Testis (tissue), 5 donors: ENCODE measurements at places on chromosomes 2 and 18. TPM values are rescaled to one million over a fixed set of nuclear protein-coding genes. Genes with fewer than 3 reads are reported as not detected.

- no peaks in the 10 kb centered on the region for H3K27me3 ChIP-seq
- no peak overlapping the region for H3K4me3 ChIP-seq
- H3K4me1 ChIP-seq: peaks cover 27% of the 10 kb centered on the region
- DNase-seq: peak; percentile 63
Observed at GRCh38 chr2:47237375-47238334, 82.5 kb upstream of the STPG4 start.

- no peak for DNase-seq
- no peaks in the 10 kb centered on the region for H3K27me3 ChIP-seq
- no peaks in the 10 kb centered on the region for H3K4me1 ChIP-seq
- H3K27ac ChIP-seq: no peak overlapping the region
- peak overlapping the region; percentile 24 for H3K4me3 ChIP-seq
Observed at GRCh38 chr2:124024561-124025170, 421 bp upstream of the CNTNAP5 start.

GRCh38 chr18:28174181-28174905 lies 2.6 kb downstream of the CDH2 start:
- peak overlapping the region; percentile 78 for H3K27ac ChIP-seq
- no peak overlapping the region for H3K4me3 ChIP-seq
- no peaks in the 10 kb centered on the region for H3K36me3 ChIP-seq
- DNase-seq: no peak

DNA sequence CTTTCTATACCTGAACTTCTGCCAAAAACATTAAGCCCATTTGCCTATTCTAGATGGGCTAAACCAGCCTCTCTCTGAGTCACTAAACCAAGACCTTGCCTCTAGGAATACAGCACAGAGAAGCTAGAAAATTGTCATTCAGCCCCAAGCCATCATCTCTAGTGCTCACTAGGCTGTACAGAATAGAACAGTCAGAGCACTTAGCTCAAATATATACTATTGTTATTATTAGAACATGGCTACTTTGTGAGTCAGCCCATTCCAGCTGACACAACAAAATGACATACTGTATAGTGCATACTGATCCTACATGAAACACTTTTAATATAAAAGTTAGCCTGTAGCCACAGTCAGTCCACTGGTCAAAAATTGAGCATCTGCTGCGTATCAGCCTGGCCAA lies 418.8 kb downstream of the NRXN1 start:
- no peak for DNase-seq
- H3K27me3 ChIP-seq: no peaks in the 10 kb centered on the region
- H3K4me3 ChIP-seq: no peak overlapping the region

GRCh38 chr2:50042771-50043170 lies 888.5 kb upstream of the FSHR start:
- no peak overlapping the region for H3K27ac ChIP-seq
- H3K4me3 ChIP-seq: no peak overlapping the region
- H3K27me3 ChIP-seq: no peaks in the 10 kb centered on the region
- no peaks in the 10 kb centered on the region for H3K36me3 ChIP-seq
- no peaks in the 10 kb centered on the region for H3K4me1 ChIP-seq

DNA sequence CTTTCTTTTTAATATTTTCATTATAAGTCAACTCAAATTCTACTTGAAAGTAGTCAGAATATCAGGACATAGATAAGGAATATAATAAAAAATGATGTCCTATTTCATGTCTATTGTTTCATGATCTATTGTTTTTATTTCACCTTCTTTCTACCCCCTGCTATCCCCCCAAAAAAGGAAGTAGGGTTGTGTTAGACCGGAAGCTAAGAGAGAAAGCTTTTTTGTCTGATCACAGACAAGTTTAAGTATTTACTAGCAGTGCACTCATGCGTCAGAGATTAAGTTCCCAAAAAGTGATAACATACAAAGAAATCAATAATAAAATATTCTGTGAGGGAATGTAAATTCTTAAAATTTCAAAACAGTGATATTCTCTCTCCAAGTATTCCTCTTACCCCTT lies 447.1 kb upstream of the CNTNAP5 start:
- DNase-seq: no peak
- H3K4me3 ChIP-seq: no peak overlapping the region
- no peak overlapping the region for H3K27ac ChIP-seq
- no peaks in the 10 kb centered on the region for H3K36me3 ChIP-seq
- H3K4me1 ChIP-seq: no peaks in the 10 kb centered on the region

DNA sequence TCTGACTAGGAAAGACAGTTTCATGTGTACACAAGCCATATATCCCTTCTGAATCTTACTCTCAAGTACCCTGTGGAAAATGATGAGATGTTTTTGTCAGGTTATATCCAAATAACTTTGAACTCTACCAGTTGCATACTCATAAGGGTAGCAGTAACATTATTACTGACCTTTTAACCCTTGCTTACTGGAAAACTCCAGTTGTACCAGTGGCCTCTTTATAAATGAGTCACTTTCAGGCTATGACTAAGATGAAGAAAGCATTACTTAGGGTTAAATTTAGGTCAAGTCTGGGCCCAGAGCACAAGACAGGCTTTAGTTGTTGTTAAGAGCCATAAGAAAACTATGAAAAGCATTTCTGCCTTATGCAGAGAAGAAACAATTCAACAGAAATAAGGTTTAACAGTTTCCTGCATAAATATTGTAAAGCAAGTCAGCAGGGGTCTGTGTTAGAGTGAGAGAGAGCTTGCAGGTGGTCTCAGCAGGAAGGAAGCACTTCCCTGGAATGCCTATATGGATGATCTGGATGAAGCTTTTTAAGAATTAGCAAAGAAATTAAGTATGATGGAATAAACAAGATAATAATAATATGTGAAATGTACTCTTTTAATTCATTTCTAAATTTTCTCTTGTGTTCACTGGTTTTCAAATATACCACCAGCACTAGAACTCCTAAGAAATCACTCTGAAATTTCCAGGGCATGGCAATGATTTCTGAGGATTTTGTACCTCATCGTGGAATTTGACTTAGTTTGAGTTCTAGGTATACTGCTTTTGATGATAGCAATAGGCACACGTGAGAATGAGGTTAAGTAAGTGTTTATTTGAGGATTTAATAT lies 126.6 kb downstream of the UBE2E3 start:
- DNase-seq: no peak
- H3K4me3 ChIP-seq: no peak overlapping the region
- no peaks in the 10 kb centered on the region for H3K4me1 ChIP-seq
- no peaks in the 10 kb centered on the region for H3K27me3 ChIP-seq
- H3K27ac ChIP-seq: no peak overlapping the region

- H3K4me3 ChIP-seq: no peak overlapping the region
- no peak overlapping the region for H3K27ac ChIP-seq
- H3K27me3 ChIP-seq: no peaks in the 10 kb centered on the region
- DNase-seq: no peak
- H3K4me1 ChIP-seq: no peaks in the 10 kb centered on the region
- no peaks in the 10 kb centered on the region for H3K36me3 ChIP-seq
Observed at GRCh38 chr2:199697469-199697868, 153.5 kb downstream of the FTCDNL1 start.

- H3K4me1 ChIP-seq: no peaks in the 10 kb centered on the region
- no peaks in the 10 kb centered on the region for H3K27me3 ChIP-seq
- no peaks in the 10 kb centered on the region for H3K36me3 ChIP-seq
Observed at GRCh38 chr2:10532638-10533101, 84.5 kb upstream of the ODC1 start.

DNA sequence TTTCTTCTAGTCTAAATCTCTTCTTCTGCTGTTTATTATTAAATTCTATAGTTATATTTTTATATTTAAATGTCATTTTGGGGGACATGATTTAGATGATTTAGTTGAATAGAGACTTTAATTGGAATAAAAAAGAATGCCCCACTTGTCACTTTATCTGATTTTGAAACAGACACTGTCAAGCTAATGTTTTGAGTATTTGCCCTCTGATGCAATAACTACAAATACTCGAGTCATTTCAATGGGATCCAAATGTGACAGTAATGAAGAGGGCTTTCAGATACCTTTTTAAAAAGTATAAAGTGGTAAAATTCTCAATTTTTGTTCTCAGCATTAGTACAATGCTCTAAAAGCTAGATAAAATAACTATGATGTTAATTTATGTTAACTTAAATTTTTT lies 257.3 kb upstream of the SESTD1 start:
- no peak for DNase-seq
- H3K36me3 ChIP-seq: no peaks in the 10 kb centered on the region
- no peaks in the 10 kb centered on the region for H3K4me1 ChIP-seq
- no peak overlapping the region for H3K4me3 ChIP-seq

DNA sequence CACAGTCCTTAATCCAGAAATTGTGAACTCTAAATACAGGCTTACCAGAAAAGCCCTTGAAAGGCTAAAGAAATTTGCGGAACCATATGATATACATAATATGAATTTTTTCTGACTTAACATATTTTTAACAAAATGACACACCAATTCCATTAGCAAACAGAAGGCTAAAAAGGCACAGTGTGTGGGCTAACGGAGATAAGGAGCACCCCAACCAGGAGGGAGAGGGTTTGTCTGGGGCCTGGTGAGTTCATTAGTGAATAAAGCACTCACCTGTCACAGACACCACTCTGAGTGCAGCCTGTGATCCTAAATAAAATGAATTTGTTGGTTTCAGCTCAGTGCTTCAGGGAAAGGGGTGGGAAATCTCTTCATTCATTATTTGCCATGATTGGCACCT lies 2.7 kb upstream of the FECH start:
- H3K4me1 ChIP-seq: peaks cover 9% of the 10 kb centered on the region
- H3K36me3 ChIP-seq: no peaks in the 10 kb centered on the region
- no peak for DNase-seq
- H3K27me3 ChIP-seq: no peaks in the 10 kb centered on the region
- no peak overlapping the region for H3K4me3 ChIP-seq
- H3K27ac ChIP-seq: no peak overlapping the region

DNA sequence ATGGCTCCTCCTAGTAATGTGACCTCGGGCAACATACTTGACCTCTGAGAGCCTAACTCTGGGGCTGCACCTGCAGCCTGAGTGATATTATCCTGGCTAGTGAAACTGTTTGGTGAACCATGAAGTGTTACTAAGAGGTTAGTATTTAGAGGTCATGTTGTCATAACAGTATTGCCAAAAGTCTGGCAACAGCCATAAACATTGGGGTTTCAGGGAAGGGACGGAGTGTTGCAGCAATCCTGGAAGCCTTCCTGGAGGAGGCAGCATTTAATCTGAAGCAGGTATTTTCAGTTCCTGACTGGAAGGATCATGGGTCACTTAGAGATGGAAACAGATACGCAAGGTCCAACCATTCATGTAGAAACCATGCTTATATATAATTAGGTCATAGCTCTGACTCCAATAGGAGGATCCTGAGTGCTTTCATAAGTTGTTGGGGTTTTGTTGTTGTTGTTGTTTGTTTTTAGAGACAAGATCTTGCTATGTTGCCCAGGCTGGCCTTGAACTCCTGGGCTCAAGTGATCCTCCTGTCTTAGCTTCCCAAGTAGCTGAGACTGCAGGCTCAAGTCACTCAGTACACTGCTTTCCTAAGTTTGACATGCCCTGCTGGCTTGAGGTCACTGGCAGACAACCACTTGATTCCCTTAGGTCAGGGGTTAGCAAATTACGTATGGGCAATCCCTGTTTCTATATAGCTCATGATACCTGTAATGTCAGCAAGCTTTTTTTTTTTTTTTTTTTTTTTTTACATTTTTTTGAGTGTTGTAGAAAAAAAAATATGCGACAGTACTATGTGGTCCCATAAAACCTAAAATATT lies 21.5 kb downstream of the GPR39 start:
- no peak overlapping the region for H3K27ac ChIP-seq
- H3K4me3 ChIP-seq: no peak overlapping the region
- H3K27me3 ChIP-seq: no peaks in the 10 kb centered on the region
- H3K36me3 ChIP-seq: no peaks in the 10 kb centered on the region
- H3K4me1 ChIP-seq: no peaks in the 10 kb centered on the region

DNA sequence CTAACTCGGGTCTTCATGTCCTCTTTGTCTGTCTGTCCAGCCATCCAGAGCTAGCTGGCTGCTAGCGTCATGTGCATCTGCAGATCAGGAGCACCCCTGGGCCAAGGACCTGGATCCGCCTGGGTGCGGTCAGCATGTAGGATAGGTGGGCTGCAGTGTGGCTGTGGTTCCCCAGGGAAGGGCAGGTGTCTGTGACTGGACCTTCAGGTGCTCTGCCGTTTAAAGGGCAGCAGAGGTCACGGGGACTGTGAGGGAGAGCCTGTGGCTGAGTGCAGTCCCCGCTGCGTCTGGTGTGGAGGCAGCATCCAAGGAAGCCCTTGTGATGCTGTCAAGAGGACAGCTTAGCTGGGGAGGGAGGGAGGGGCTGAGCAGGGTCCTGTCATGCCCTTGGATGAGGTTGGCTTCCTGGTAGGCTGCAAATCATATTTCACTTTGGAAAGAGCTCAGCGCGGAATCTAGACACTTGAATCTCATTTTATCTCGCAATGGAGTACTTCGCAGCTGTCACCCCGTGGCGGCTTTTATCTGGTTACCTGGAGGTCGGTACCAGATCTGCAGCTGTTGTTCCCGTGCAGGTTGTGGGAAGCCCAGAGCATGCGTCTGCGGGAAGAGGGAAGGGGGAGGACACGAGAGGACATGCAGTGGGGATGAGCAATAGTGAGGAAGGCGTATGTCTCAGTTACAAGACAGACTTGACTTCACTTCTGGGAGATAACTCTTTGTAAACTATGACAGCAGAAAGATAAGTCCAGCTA lies 5.9 kb upstream of the RALB start:
- DNase-seq: no peak
- H3K4me1 ChIP-seq: peaks cover 10% of the 10 kb centered on the region
- no peak overlapping the region for H3K4me3 ChIP-seq
- H3K27me3 ChIP-seq: no peaks in the 10 kb centered on the region
- no peak overlapping the region for H3K27ac ChIP-seq

DNA sequence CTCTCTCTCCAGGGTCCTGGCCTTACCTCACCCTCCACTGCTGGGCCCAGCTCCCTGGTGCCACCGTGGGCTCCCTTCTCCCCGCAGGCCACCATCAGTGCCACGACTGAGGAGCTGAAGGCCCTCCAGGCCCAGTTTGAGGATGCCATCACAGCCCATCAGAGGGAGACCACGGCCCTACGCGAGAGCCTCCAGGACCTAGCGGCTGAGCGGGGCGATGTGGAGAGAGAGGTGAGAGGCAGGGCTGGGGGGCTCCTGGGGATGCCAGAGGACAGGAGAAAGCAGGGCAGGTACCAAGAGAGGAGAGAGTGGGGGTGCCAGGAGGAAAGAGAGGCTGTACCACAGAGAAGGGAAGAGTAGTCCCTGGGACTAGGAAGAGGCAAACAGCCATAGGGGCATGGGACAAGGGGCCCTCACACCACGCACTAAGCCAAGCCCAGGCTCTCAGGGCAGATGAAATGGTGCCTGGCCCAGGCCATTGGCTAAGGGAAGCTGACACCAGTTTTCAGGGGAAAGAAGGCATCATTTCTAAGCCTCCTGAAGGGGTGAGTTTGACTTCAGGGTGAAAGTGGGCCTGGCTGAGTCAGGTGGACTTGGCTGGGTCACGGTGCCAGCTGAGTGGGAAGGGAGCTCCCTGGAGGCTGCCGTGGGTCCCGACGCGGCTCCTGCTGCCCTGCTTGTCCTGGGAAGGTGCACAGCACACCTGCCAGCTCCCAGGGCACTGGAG lies 39.0 kb upstream of the SNED1 start:
- peaks cover 62% of the 10 kb centered on the region for H3K4me1 ChIP-seq
- no peak overlapping the region for H3K4me3 ChIP-seq
- DNase-seq: peak; percentile 14
- no peaks in the 10 kb centered on the region for H3K27me3 ChIP-seq
- H3K27ac ChIP-seq: peak overlapping the region; percentile 66
- no peaks in the 10 kb centered on the region for H3K36me3 ChIP-seq

GRCh38 chr2:77520641-77521547 lies 1.3 kb downstream of the LRRTM4 start:
- H3K36me3 ChIP-seq: no peaks in the 10 kb centered on the region
- no peak overlapping the region for H3K27ac ChIP-seq
- DNase-seq: no peak
- no peaks in the 10 kb centered on the region for H3K27me3 ChIP-seq

COL4A4 gene
- total RNA-seq: 3.0 TPM

CTAGE1 gene
- 19.6 TPM for total RNA-seq

LINC00305 gene
- not detected for total RNA-seq
